ENCODE measurements at places on chromosomes 1 and 21. TPM values are rescaled to one million over a fixed set of nuclear protein-coding genes. Genes with fewer than 3 reads are reported as not detected.

Gene ANGPTL3
- not detected for total RNA-seq

Gene CTSS
- 11.7 TPM for total RNA-seq

Gene GOLT1A
- not detected for total RNA-seq

Gene SLC30A10
- not detected for total RNA-seq

Gene SLFNL1
- 0.23 TPM for total RNA-seq

Gene SPATA46
- total RNA-seq, result not detected

Gene KCNQ4
- 5.6 TPM for total RNA-seq

Gene TRAF3IP3
- 2.0 TPM for total RNA-seq

Gene CASQ1
- 399 TPM for total RNA-seq

Gene LMX1A
- not detected for total RNA-seq

Gene ALX3
- total RNA-seq, result not detected

Gene S100A7
- total RNA-seq, result not detected

Gene GCSAML
- total RNA-seq, result 0.36 TPM

Gene CD48
- 0.99 TPM for total RNA-seq

Gene MTARC2
- 12.4 TPM for total RNA-seq

DNA sequence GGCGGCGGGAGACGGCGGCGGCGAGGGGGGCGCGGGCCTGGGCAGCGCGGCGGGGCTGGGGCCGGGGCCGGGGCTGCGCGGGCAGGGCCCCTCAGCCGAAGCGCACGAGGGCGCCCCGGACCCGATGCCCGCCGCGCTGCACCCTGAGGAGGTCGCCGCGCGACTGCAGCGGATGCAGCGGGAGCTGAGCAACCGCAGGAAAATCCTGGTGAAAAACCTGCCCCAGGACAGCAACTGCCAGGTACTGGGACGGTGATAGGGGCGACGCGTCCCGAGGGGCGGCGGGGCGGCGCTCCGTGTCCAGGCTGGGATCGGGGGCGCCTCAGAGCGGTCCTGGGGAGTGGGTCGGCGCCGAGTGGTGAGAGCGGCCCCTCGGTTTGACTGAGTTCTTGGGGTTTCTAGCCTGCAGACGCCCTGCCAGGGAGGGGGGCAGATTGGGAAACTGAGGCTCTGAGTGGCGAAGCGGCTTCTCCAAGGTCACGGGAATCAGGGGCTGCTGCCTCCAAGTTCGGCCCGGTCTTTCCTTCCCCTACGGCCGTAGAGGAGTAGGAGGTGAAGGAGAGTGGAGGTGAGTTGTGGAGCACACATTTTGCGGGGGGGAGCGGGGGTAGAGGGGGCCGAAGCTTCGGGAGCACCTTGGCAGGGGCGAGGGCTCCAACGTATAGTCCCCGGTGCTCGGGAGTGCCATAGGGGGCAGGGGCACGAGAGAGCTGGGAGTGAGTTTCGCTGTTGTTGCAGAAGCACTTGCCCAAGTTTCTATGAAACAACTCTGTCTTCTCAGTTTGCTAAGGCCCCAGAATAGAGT lies 508 bp downstream of the RAVER2 start:
- H3K27me3 ChIP-seq, result no peaks in the 10 kb centered on the region
- no peaks in the 10 kb centered on the region for H3K36me3 ChIP-seq
- peaks cover 30% of the 10 kb centered on the region for H3K4me1 ChIP-seq
- H3K27ac ChIP-seq, result peak overlapping the region; percentile 83
- H3K4me3 ChIP-seq, result peak overlapping the region; percentile 94

GRCh38 chr1:116232989-116233514 lies 121.9 kb downstream of the MAB21L3 start:
- no peak overlapping the region for H3K27ac ChIP-seq

GRCh38 chr1:222680080-222680479 lies 32.2 kb downstream of the AIDA start:
- H3K4me3 ChIP-seq, result no peak overlapping the region
- H3K36me3 ChIP-seq, result peaks cover 64% of the 10 kb centered on the region
- H3K27me3 ChIP-seq, result no peaks in the 10 kb centered on the region
- no peak overlapping the region for H3K27ac ChIP-seq
- no peaks in the 10 kb centered on the region for H3K4me1 ChIP-seq

DNA sequence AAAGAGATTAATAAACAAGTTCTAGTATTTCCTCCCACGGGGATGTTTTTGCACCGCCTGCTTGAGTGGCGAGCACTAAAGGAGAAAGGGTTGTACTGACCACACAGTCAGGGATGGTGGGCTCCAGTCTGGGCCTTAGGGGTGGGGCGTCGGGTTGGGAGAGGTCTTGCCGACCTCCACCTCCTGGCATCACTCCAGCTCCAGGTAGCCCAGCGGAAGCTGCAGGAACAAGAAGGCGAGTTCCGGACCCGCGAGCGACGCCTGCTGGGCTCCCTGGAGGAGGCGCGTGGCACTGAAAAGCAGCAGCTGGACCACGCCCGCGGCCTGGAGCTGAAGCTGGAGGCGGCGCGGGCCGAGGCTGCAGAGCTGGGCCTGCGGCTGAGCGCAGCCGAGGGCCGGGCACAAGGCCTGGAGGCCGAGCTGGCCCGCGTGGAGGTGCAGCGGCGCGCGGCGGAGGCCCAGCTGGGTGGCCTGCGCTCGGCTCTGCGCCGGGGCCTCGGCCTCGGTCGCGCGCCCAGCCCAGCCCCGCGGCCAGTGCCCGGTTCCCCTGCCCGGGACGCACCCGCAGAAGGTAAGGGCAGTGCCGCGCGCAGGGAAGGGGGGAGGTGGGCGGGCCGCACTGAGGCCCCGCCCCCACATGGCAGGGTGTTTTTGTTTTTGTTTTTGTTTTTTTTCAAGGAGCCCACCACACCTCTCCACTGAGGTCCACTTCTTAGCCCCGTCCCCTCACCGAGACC lies 19.7 kb downstream of the MFAP2 start:
- peak overlapping the region; percentile 56 for H3K4me3 ChIP-seq
- DNase-seq, result peak; percentile 89
- H3K36me3 ChIP-seq, result no peaks in the 10 kb centered on the region
- H3K4me1 ChIP-seq, result peaks cover 5% of the 10 kb centered on the region

DNA sequence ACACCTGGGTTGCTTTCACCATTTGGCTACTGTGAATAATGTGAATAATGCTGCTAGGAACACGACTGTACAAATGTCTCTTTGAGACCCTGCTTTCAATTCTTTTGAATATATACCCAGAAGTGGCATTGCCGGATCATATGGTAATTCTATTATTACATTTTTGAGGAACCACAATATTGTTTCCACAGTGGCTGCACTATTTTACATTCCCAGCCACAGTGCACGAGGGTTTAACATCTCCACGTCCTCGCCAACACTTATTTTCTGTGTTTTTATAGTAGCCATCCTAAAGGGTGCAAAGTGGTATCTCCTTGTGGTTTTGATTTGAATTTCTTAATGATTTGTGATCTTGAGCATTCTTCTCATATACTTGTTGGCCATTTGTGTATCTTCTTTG lies 15.7 kb downstream of the FHAD1 start:
- no peaks in the 10 kb centered on the region for H3K36me3 ChIP-seq
- H3K27ac ChIP-seq, result no peak overlapping the region
- DNase-seq, result no peak
- peaks cover 2% of the 10 kb centered on the region for H3K4me1 ChIP-seq
- no peaks in the 10 kb centered on the region for H3K27me3 ChIP-seq

- no peaks in the 10 kb centered on the region for H3K4me1 ChIP-seq
- H3K27ac ChIP-seq, result no peak overlapping the region
- H3K4me3 ChIP-seq, result no peak overlapping the region
- H3K27me3 ChIP-seq, result no peaks in the 10 kb centered on the region
- H3K36me3 ChIP-seq, result no peaks in the 10 kb centered on the region
Observed at GRCh38 chr1:177007437-177008161, 156.9 kb downstream of the ASTN1 start.

- H3K27me3 ChIP-seq, result no peaks in the 10 kb centered on the region
- no peak overlapping the region for H3K4me3 ChIP-seq
- no peaks in the 10 kb centered on the region for H3K36me3 ChIP-seq
- no peak for DNase-seq
Observed at GRCh38 chr1:198734323-198735008, 95.6 kb downstream of the PTPRC start.

DNA sequence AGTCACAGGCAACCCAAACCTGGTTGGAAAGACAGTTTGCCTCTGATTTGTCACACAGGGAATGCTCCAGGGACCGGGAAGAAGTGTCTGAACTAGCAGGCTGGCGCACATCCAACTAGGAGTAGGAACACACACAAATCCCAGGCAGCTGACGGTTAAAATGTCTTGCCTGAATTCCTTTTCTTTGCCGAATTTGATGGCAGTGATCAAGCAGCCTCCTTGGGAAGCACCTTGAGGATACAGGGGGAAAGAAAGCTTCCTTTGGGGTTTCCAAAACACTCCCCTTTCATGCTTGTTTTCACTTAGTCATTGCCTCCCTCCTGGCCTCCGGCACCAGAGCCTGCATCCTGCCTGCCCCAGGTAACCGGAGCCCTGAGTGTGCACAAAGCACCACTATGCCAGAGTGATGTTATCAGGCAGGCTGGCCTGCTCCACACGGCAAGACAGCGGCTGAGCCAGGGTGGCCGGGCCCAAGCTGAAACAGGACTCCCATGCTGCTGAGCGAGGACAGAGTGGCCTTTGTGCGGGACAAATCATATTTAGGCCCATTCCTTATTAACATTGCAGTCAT lies 193.8 kb downstream of the LMX1A start:
- H3K36me3 ChIP-seq, result no peaks in the 10 kb centered on the region
- no peaks in the 10 kb centered on the region for H3K4me1 ChIP-seq
- no peak overlapping the region for H3K4me3 ChIP-seq
- DNase-seq, result no peak
- H3K27ac ChIP-seq, result no peak overlapping the region

- no peak overlapping the region for H3K27ac ChIP-seq
- H3K36me3 ChIP-seq, result no peaks in the 10 kb centered on the region
- no peak overlapping the region for H3K4me3 ChIP-seq
- no peaks in the 10 kb centered on the region for H3K4me1 ChIP-seq
- no peak for DNase-seq
- no peaks in the 10 kb centered on the region for H3K27me3 ChIP-seq
Observed at GRCh38 chr1:206905295-206906164, 8.3 kb downstream of the IL24 start.

- H3K4me1 ChIP-seq, result no peaks in the 10 kb centered on the region
- no peaks in the 10 kb centered on the region for H3K27me3 ChIP-seq
- DNase-seq, result no peak
- H3K4me3 ChIP-seq, result no peak overlapping the region
- no peak overlapping the region for H3K27ac ChIP-seq
- H3K36me3 ChIP-seq, result no peaks in the 10 kb centered on the region
Observed at GRCh38 chr21:17257784-17258183, 255.1 kb upstream of the CXADR start.

- H3K27ac ChIP-seq, result no peak overlapping the region
- H3K4me3 ChIP-seq, result no peak overlapping the region
- H3K36me3 ChIP-seq, result no peaks in the 10 kb centered on the region
- no peaks in the 10 kb centered on the region for H3K27me3 ChIP-seq
Observed at GRCh38 chr1:86754265-86754974, 50.0 kb downstream of the SH3GLB1 start.

DNA sequence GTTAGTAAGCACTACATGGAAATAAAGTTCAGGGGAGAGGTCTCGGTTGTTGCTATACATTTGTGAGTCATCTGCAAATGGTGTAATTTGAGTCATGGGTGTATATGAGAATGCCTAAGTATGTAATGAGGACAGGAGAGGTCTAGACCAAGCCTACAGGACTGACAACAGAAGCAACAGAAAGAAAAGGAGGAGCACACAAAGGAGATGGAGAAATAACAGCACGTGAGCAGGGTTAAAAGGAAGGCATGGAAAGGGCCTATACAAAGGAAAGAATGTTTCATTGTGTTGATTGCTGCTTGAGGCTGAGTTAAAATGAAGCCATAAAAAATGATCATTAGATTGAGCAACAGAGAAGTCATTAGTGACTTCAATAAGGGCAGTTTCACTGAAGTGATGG lies 28.0 kb upstream of the PRKAA2 start:
- no peak overlapping the region for H3K4me3 ChIP-seq
- H3K27me3 ChIP-seq, result no peaks in the 10 kb centered on the region
- H3K4me1 ChIP-seq, result no peaks in the 10 kb centered on the region

DNA sequence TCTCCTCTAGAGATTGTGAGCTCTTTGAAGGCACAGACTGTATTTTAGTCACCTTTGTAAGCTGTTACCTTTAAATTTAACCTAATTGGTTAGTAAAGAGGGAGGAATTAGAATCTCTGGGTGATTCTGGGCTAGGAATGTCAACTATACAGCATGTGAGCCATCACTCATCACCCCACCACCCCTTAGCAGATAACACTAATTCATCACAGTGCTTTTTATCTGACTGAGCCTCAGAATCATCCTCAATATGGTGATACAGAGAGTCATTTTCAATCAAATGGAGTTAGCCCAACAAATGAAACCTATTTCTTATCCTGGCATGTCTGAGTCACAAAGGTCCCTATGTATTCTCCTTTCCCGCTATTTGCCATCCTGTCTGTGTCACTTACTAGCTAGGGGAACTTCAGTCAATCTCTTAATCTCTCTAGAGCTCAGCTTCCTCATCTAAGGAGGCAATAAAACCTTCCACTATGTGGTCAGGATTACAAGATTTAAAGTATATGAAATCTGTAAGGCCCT lies 13.3 kb downstream of the KCNJ10 start:
- H3K4me3 ChIP-seq, result no peak overlapping the region
- no peak overlapping the region for H3K27ac ChIP-seq
- H3K27me3 ChIP-seq, result no peaks in the 10 kb centered on the region
- DNase-seq, result no peak
- no peaks in the 10 kb centered on the region for H3K36me3 ChIP-seq
- no peaks in the 10 kb centered on the region for H3K4me1 ChIP-seq

GRCh38 chr21:35136586-35137219 lies 87.6 kb upstream of the RUNX1 start:
- H3K27ac ChIP-seq, result no peak overlapping the region
- peaks cover 2% of the 10 kb centered on the region for H3K4me1 ChIP-seq
- H3K27me3 ChIP-seq, result no peaks in the 10 kb centered on the region
- H3K36me3 ChIP-seq, result no peaks in the 10 kb centered on the region
- no peak overlapping the region for H3K4me3 ChIP-seq
- no peak for DNase-seq

DNA sequence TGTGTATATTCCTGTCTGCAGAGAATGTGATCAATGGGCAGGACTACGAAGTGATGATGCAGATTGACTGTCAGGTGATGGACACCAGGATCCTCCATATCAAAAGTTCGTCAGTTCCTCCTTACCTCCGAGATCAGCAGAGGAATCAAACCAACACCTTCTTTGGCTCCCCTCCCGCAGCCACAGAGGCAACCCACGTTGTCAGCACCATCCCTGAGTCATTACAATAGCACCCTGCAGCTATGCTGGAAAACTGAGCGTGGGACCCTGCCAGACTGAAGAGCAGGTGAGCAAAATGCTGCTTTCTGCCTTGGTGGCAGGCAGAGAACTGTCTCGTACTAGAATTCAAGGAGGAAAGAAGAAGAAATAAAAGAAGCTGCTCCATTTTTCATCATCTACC lies 65.2 kb downstream of the OLFML2B start:
- DNase-seq, result no peak
- H3K36me3 ChIP-seq, result no peaks in the 10 kb centered on the region
- no peak overlapping the region for H3K4me3 ChIP-seq
- H3K27me3 ChIP-seq, result no peaks in the 10 kb centered on the region
- no peak overlapping the region for H3K27ac ChIP-seq
- H3K4me1 ChIP-seq, result peaks cover 14% of the 10 kb centered on the region

Data from psoas muscle (tissue), 8 donors.